NCI-H510A (cell line): ENCODE measurements at places on chromosomes 3 and 15.
A peak's percentile ranks its signal among the peaks of the same experiment; 100 is the strongest.

- DNase-seq, result no peak
These were observed 90.5 kb downstream of the AQP9 start for GRCh38 chr15:58228718-58229117.

DNA sequence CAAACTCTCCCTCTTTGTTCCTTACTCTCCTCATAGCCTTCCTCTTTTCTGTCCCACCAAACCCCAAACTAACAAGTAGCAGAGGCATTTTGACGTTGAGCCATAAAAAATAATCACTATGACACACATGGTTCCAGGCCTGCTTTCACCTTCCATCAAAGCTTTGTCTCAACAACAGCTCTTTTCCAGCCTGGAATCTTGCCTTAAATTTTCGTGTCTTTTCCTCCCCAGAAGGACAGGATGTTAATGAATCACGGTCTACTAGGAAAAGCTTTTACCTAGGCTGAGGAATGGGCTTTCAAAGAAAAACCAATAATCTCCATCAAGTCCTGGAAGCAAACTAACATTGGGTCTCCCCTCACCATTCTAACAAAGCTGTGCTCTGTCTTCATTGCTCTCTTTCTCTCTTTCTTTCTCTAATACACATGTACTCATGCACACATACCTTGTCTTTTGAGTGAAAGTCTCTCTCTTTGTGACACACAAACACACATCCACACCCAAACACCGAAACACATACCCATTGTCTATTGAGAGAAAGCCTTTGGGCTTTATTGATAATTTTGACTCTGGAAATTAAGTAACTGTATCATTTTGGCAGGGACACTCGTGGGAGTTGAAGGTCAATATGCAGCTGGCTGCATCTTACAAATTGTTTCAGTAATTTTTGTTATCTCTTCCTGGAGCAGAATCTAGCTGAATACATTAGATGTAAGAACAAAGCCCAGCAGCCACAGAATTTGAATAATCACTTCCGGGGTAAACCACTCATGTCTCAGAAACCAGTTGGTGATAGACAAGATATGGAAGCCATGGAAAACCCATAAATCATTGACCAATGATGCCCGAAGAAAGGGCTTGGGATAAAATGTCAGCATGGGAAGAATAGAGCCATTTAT lies 107.4 kb upstream of the SLC4A7 start:
- no peak for DNase-seq

DNA sequence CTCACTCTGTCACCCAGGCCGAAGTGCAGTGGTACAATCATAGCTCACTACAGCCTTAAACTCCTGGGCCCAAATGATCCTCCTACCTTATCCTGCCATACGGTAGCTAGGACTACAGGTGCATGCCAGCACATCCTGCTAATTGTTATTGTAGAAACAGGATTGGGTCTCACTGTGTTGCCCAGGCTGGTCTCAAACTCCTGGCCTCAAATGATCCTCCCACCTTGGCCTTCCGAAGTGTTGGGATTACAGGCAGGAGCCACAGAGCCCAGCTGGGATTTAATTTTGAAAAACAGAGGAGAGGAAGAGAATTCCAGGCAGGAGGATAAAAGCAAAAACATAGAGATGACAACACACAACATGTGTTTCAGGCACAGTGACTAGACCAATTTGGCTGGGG lies 40.5 kb downstream of the SFMBT1 start:
- no peak for DNase-seq

GRCh38 chr3:26712211-26713026 lies 89.8 kb downstream of the LRRC3B start:
- peak; percentile 1 for DNase-seq

GRCh38 chr3:23174426-23175039 lies 28.6 kb upstream of the UBE2E2 start:
- DNase-seq, result no peak

- no peak for DNase-seq
These were observed 63.1 kb downstream of the EDEM1 start for GRCh38 chr3:5250467-5251195.

DNA sequence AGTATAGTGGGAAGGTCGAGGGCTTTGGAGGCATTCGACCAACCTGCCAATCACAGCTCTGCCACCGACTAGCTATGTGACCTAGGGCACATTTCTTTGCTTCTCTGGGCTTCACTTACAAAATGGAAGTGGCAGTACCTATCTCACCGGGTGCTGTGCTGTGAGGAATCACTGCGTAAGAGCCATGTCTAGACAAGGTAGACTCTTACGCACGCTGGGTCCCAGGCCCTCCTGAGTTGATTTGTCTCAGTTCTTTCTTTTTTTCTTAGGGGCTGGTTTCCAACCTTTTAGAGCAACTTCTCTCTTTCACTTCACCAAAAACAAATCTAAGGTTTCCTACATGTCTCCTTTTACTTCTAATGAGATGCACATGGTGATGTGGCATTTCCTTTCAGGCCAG lies 18.8 kb downstream of the CA12 start:
- no peak for DNase-seq

DNA sequence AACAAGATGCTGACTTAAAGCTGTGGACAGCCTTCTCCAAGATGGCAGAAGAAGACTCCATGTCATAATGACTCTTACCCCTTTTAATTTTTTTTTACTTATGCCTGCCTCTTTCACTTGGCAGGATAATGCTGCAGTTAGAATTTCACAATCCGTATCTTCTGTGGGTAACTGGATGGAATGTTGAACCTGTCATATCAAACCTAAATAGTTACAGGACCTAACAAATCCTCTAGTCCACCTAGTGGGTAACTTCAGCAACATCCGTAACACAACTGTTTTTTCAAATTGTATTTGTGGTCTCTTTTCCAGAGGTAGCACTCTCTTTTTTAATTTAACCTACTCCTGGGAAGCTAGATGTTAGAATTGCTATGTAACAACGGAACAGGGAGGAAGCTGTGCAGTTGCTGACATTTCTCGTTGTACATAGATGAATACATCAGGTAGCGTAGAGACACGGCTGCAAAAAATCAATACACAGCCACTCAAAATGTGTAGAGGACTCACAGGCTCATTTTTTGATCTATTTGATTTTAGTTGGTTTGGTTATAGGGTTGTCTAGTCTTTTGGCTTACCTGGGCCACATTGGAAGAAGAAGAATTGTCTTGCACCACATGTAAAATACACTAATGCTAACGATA lies 43.9 kb upstream of the TRPM1 start:
- DNase-seq, result no peak

GRCh38 chr3:39000008-39000450 lies 51.7 kb downstream of the SCN11A start:
- peak; percentile 1 for DNase-seq

GRCh38 chr3:132843349-132843748 lies 121.1 kb upstream of the NPHP3 start:
- DNase-seq, result no peak

DNA sequence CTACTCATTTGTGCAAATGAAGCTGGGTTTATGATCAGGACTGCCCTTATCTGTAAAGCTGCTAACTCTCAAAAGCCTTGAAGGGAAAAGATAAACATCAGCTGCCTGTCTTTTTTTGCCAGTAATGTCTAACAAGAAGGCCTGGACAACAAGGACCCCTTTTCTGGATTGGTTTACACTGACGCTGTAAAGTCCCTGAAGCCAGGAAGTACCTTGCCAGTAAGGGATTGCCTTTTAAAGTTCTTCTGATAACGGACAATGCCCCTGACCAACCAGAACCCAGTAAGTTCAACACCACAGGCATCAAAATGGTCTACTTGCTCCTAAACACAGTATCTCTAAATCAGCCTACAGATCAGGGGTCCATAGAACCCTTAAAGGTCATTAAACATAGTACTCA lies 178.0 kb downstream of the PCCB start:
- DNase-seq, result no peak

GRCh38 chr3:148227534-148227933 lies 470.2 kb upstream of the AGTR1 start:
- DNase-seq, result no peak

GRCh38 chr3:23752126-23752525 lies 53.6 kb upstream of the UBE2E1 start:
- DNase-seq, result no peak

DNA sequence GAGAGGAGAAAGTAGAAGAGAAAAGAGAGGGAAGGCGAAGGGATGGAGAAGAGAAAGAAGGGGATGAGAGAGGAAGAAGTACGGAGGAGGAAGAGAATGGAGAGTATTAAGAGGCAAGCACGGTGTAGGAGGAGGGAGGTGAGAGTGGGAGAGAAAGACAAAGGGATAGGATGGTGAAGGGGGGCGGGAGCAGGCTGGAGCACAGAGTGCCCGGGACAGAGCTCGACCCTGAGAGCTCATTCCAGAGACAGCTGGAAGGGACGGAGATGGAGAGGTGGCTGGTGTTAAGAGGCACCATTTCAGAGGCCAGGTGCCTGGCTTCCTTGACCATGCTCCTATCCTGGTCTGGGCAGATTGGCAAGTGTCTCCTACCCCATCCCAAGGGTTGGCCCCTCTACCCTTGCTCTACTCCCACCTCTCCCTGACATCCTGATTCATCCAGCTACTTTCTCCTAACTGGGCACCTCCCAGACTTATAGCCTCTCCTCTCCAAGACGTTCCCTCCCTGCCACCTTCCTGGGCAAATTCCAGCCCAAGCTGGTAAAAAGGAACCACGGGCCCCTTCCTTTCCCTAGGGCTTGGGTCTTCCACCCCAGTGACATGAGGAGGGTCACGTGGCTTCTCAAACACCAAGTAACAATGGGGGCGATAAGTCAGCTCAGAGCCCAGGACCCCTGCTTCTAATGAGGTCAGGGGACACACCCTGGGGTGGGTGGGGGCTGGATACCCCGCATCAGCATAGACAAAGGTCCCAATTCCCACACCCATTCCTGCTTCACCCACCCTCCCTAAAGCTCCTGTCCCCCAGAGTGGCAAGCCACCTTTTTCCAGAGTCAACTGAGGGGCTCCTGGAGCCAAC lies 1.1 kb downstream of the CLCN2 start:
- no peak for DNase-seq

DNA sequence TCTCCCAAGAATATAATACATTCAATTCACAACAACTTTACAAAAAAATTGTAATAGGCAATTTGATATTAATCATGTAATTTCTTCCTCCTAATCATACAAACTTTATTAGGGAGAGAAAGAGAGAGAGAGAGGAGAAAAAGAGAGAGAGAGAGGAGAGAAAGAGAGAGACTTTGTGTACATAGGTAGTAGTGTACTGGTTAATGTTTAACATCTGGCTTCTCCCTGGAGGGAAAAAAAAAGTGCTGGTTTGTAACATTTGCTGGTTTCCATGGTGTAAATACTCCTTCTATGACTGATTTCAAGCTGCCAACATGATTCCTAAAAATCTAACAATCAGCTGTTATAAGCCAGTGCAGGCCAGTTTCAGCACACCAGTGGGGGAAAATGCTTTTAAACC lies 98.0 kb upstream of the ARHGEF26 start:
- DNase-seq, result no peak

DNA sequence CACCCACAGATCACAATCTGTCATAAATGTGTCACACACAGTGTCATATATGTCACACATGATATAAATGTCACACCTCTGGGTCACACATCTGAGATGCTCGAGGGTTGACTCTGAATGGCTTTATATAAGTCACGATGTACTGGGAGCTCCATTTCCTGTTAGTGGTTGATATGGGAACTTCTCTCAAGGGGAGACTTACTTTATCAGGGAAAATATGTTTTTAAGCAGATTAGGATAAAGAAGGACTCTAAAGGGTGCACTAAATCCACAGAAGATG lies 83.9 kb upstream of the MEF2A start:
- no peak for DNase-seq

DNA sequence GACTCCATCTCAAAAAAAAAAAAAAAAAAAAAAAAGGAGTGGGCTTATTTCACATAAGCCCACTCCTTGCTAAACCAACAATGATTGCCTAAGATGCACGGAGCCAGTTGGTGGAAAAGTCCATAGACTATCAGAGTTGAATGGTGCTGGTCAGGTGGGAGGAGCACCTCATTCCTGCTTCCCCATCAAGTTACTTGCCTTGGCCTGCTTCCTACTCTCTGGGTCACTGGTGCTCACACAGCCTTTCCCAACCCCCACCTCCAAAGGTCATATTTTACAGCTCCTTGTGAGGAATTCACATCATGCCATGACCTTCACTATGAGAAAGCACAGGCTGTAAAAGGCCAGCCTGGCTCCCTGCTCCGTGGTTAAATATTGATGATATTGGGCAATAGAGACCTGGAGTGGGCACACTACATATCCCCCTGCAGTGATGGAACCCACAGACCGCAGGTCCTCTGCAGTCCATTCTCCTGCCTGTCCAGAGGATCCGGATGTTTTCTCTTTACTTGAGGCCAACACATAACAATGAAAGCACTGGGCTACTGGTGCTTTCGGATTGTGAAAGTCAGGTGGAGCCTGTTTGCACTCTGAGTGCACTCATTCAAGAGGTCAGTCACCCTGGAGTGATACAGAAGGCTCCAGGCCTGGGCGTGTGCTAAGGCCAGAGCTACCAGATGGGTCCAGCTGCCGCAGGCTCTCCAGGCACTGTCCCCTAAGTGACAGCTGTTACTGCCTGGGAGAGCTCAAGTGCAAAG lies at the start of gene SLC51B:
TSS of gene SLC51B (plus strand) at position 664 of the 758 bp plus-strand sequence. CDS start 4,618 bp downstream, outside the sequence.
- DNase-seq, result peak; percentile 11

- DNase-seq, result no peak
These were observed 3.3 kb downstream of the AMIGO3 start for GRCh38 chr3:49716169-49716568.

- DNase-seq, result no peak
These were observed 515.9 kb downstream of the NLGN1 start for GRCh38 chr3:173913397-173913796.

- no peak for DNase-seq
These were observed 2.8 kb downstream of the ADAMTS17 start for GRCh38 chr15:100338971-100339444.

DNA sequence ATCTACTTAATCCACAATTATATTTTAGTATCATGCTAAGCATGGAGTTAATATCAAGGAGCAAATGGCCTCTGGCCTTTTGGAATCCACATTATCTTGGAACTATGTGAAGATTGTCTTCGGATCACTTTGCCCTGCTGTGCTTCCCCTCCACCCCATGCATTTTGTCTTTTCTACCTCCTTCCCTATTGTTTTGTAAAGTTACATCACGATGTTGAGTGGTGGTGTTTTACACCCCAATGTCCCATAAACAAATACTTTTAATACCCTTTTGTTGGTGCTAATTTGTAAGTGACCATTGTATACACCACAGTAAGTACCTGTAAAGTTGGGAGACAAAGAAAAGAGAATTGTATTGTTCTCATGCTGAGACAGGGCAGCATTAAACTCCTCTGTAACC lies 258.4 kb upstream of the ZNF717 start:
- no peak for DNase-seq

DNA sequence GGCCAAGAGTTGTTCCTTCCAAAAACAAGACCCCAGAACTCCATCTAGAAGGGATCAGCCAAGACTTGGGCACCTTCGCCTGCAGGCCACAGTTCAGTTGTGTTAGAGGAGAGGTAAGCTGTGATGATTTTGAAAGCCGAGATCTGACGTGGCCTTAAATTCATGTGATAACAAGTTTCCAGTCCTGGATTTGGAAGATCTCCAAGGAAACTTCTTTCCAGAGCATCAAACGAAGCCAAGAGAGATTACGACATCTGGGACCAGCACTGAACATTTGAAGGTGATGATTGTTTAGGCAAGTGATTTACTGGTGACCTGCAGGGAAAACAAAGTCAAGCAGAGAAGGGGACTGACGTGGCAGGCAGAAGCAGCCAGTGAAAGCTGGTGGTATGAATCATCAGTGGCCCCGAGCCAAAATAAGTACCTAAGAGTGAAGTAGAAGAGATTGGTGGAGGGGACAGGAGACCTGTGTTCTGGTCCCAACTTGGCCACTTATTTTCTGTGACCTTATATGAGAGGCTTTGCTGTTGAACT lies 339.0 kb upstream of the PROK2 start:
- DNase-seq, result no peak

- DNase-seq, result no peak
These were observed 54.1 kb upstream of the TBC1D23 start for GRCh38 chr3:100206687-100207086.

- no peak for DNase-seq
These were observed 334.5 kb downstream of the SOX2 start for GRCh38 chr3:182046166-182046764.
